ENCODE measurements at places on chromosomes 11 and 22.

DNA sequence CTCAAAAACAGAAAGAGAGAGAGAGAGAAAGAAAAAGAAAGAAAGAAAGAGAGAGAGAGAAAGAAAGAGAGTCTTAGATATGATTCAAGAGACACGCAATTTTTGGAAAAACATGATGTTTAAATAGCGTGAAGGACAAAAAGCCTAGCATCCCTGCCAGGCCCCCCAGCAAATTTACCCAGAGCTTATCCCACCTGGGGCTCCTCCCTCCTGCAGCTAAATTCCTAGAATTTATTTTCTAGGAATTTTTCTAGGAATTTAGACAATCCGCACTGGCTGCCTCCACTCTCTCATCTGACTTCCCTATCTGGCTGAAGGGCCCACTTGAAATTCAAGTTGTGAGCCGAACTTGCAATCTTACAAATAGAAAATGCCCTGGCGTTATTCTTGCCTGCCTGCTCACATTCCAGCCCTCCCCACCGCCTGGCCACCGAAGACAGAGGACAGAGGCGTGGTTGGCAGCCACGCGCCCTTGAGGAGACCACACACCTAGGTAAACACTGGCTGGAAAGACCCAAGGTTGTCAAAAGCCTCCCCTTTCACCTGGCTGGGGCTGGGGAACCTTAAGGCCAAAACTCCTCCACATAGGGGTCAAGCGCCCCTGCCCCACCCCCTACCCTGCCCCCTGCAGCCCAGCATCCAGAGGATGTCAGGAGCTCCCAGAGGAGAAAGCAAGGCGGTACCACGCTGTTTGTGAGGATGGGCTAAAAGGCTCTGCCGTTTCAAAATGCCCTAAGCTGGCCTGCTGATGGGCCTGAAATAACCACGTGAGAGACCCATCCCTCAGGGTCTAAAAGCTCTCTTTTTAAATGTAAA, 42.2 kb downstream of the AHNAK start:
- no peak for DNase-seq

- DNase-seq = no peak
These were observed 81.6 kb downstream of the MED15 start for GRCh38 chr22:20588843-20589581.

DNA sequence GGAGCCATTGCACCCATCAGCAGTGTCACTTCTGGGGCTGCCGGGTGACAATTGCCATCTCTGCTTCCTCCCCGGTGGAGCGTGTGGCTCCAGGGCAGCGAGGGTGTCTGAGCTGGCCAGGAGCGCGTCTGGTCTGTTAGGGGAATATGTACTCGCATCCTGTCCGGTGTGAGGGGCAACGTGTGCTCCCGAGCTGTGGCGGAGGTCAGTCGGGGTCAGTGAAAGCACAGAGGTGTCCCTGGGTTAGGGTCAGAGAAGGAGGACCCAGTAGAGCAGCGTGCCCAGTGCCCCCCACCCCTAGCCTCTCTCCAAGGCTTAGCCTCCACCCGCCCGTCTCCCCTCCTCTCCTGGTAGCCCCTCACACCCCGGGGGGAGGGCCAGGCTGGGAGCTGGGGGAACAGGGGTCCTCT, 1.5 kb downstream of the CLCF1 start:
- DNase-seq = no peak

DNA sequence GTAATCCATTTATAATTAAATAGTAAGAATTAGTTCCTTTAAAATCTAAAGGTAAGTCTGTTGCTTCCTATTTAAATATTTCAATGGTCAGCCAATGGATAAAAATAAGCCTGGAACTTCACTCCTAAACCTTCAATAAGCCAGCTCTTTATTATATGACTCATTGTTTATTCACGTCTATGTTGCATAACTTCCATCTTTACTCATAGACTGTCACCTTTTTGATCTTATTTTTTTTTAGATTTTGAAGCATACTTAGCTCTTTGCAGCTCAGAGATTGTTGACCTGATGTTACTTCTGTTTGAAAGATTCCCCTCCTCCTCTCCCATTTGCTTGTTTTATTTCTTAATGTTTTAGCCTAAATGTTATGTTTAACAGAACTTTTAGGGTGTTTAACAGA, 1571.2 kb upstream of the RAG2 start:
- no peak for DNase-seq

GRCh38 chr11:7965386-7965785, at the start of gene NLRP10:
Gene NLRP10, minus strand, starts transcription at chr11:7965447. Its CDS starts 1,952 bp downstream, at chr11:7963495.
- DNase-seq = no peak

DNA sequence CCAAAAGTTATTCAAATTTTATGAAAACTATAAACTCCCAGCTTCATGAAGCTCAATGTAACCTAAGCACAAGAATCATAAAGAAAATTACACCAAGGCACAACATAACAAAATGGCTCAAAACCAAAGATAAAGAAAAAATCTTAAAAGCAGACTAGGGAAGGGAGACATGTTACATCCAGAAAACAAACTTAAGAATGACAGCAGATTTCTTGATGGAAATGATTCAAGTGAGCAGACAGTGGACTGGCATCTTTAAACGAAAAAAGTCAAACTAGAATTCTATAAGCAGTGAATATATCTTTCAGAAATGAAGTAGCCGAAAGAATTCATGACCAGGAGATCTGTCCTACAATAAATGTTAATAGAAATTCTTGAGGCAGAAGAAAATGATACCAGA, 75.6 kb downstream of the SHANK2 start:
- DNase-seq = no peak

- no peak for DNase-seq
These were observed 62.2 kb upstream of the HEPHL1 start for GRCh38 chr11:93958991-93959390.

DNA sequence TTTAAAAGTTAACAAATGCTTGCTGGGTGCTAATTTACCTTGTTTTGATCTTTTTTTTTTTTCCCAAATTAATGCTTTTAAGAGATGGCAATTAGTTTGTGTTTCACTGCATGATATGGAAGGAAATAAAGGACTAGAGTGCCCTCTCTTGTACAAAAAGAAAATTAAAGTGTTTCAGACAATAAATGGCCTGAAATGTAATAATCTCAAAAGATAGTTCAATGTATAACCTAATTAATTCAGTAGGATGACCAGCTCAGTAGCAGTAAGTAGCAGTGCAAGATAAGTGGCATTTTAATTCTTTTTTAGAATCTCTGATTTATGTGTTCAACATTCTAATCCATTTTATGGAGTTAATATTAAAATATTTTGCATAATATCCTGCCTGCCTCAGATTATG, 39.9 kb upstream of the MYO18B start:
- no peak for DNase-seq

DNA sequence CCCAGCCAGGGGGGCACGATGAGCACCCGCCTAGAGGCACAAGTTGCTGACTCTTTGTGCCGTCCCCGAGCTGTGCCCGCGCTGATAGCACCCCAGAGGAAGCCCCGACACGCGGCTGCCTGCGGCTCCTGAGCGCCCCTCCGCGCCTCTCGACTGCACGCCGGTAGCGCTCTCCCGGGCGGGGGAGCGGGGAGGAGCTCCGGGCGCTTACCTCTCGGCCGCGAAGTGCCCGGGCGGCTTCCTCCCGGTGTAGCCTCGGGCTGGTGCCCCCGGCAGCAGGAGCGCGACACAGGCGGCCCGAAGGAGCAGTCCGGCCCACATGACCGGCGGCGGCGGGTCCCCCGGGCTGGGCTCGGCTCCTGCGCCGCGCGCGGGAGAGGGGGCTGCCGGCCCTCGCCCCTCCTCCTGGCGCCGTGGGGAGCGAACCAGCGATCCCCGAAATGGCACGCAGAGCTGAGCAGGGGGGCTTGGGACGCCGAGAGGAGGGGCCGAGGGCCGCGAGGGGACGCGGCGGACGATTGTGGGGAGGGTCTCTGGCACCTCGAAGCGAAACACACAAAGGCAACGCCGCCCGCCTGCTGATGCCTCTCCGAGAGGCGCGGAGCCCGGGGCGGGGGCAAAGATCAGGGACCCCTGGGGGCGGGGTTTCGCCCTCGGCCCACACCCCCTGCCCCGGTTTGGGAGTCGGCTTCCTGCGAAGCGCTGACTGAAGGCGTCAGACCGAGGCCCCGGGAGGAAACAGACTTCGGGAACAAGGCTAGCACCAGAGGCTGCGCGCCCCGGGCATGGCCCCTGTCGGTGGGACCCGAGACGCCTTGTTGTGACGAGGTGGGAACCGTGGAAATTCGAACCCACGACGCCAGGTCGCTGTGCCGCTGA, at the start of gene VWCE:
Gene VWCE, minus strand, starts transcription at position 600 of the 879 bp plus-strand sequence. Its CDS starts 279 bp downstream, at position 321.
- peak; percentile 61 for DNase-seq

GRCh38 chr11:119236490-119236889, 30.4 kb downstream of the CBL start:
- no peak for DNase-seq

GRCh38 chr11:128302425-128303186, 284.8 kb downstream of the ETS1 start:
- peak; percentile 87 for DNase-seq

- DNase-seq = no peak
These were observed 10.3 kb downstream of the PARVG start for GRCh38 chr22:44191036-44191454.

- no peak for DNase-seq
These were observed 105.0 kb downstream of the FAT3 start for GRCh38 chr11:92329646-92330045.

- no peak for DNase-seq
These were observed 50.5 kb downstream of the IGSF9B start for GRCh38 chr11:133906241-133906640.

DNA sequence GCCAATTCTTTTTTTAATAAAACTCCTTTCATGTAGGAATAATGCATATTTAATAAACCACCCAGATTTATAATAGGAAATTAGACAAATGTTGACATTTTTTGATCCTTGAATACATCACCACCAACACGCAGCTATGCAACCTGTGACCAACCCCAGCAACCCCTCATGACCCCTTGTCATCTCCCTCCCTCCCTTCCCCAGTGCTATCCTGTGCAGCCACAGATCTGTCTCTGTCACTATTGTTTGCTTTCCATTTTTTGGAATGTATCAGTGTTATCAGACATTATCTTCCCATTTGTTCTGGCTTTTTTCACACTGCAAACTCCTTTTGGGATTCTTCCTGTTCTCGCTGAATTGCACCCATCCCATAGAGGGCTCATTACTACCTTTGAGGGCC, 114.1 kb downstream of the VPREB1 start:
- no peak for DNase-seq

DNA sequence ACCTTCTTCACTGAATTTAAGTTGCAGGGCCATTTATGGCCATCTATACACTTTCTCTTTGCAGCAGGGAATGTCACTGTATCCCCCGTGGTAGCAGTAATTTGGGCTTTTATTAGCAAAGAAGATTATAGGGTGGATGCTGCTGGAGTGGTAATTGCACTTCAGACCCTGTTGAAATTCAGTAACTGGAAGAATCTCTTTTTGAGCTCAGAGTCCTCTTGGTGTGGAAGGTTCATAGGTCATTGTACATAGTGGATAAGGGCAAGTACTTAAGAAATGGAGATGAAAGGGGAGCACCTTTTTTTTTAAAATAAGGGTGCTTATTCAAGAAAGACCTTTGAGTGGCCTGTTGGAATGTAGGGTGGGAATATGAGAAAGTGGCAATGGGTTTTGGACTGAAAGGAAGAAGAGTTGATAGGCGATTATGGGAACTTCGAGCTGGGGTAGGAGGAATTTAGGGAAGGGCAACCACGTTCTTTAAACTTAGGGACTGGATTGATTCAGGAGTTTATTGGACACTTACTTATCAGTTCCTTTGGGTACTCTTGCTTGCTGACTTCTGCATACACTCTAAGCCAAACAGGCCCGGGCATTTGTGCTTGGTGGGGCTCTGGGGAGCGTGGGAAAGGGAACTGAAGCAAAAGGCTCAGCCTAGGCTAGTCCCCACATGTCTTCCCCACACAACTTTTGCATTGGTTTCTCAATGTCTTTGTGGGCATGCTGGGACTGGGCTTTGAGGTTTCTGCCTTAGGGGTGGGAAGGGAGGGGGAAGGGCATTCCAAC, 26.5 kb downstream of the CTNND1 start:
- DNase-seq = peak; percentile 80

DNA sequence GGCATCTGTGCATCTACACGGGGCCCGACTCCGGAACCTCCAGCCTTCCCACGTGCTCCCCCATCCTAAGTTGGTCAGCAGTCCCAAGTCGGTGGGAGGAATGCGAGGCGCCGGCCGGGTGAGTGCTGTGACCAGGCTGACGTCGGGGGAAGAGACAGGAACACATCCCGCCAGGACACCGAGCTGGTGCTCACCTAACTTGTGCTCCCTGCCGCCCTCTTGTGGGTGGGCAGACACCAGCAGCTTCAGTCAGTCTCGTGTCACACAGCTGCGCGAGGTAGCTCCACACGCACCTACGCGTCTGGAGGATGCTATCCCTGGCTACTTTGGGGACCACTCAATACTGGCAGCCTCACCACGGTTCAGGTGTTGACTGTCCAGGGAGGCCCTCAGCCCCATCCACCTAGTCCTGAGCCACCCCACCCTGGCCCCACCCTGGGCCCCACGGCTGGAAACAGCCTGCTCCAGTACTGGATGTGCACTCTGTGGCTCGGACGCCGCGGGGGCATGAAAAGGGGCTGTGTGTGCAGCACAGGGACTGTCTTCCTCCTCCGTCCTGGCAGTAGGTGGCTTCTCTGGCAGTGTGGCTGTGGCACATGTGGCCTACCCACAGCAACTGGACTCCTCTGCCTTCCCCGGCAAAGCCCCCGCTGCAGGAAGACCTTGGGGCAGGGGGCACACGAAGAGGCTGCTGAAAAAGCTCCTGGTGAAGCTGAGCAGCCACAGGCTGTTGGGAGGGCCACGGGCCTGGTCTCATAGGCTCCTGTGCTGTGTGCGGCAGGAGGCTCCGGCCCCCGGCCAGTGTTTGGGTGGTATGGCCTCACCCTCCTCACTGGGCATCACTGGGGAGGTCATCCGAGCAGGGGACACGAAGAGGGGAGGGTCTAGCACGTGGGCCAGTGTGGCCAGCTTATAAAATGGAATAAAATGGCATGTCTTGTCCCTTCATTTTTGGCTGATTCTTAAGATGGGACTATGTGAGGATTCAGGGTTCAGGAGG, 11.2 kb upstream of the BID start:
- peak; percentile 69 for DNase-seq

DNA sequence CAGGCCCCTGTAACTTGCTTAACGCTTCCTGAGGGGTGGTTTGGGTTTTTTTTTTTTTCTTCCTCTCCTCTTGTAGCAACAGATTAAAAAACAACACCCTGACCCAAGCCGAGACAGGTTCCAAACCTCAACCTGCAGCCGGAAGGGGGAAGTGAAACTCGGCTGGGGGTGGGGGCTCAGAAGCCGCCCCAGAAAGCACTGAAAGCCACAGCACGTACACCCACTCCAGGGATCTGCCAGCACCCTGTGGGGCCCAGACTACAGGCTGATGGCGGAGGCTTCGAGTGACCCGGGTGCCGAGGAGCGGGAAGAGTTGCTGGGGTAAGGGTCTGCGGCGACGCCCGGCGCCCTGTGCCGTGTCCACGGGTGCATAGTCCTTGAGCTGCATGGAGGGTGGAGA, at the start of gene LSP1:
Gene LSP1, plus strand, starts transcription at position 208 of the 400 bp plus-strand sequence. Its CDS starts 61 bp downstream, at position 269.
- peak; percentile 79 for DNase-seq

- no peak for DNase-seq
These were observed 77.6 kb downstream of the PACSIN2 start for GRCh38 chr22:42937164-42937843.

GRCh38 chr11:32586576-32587190, 3.1 kb downstream of the EIF3M start:
- DNase-seq = no peak

- DNase-seq = no peak
These were observed 29.1 kb upstream of the RAB38 start for GRCh38 chr11:88204353-88204752.

All from DND-41 (cell line).